ENCODE measurements at places on chromosomes 5 and 9.

DNA sequence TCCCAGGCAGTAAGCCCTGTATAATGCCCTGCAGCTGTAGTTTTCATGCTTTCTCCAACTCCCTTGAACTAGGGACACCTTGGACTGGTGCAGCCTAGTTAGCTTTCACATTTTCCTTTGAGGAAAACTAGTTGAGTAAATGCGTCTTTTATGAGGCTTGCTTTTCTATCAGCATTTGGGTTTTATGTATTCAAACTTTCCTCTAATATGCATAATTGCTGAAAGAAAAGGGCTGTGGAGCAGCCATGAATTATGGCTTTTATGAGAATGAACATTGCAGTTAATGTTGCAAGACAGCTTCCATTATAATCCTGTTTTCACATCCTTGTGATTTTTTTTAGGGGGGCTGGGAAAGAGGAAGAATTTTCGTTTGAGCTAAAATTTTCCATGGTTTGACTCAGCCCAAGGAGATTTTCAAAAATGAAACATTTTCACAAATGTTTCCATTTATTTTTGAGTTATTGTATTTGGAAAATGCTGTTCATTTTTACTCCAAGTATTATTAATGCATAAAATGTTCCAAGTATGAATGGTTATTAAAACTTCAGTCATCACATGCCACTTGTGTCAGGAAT, 57.9 kb upstream of the PPP3R2 start:
- DNase-seq, result no peak

DNA sequence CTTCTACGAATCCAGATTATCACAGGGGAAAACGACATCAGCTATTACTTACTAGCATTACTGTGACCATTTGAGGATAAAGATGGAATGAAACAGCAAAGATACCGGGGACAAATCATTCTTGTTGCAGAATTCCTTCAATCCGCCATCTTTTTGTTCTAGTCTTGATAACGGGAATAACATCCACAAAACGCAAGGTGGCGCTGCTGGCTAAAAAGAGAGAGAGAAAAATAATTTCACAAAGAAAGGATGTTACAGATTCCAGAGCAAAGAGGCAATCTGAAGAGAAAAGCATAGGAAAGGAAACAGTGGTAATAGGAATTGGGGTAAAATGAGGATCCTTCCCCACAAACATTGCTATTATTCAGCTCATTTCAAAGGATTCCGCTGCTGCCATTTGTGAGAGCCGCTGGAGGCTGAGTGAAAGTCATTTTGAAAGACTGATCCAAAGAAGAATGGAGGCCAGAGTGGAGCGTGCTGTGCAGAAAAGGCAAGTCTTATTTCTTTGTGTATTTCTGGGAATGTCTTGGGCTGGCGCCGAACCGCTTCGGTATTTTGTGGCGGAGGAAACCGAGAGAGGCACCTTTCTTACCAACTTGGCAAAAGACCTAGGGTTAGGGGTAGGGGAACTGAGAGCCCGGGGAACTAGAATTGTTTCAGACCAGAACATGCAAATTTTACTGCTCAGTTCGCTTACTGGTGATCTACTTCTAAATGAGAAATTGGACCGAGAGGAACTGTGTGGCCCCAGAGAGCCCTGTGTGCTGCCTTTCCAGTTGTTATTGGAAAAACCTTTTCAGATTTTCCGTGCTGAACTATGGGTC, at the start of gene PCDHB7:
Gene PCDHB7, plus strand, starts transcription at position 264 of the 824 bp plus-strand sequence. Its CDS starts 192 bp downstream, at position 456.
- no peak for DNase-seq

DNA sequence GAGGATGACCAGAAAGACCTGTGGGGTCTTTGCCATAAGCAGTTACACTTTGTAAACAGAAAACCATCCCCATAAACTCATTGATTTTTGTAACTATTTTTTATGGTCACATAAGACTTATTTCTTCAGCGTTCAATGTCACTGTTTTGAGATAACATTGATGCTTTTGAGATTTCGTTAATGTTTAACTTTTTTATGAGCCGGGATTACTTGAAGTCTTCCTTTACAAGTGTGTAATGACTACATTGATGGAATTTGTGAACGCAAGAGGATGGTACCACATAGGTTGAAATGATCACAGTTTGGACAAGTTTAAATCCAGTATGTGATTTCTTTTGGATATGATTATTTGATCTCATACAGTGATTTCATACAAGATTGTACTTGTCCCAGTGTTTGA, 1.8 kb downstream of the SLC12A2 start:
- no peak for DNase-seq

- no peak for DNase-seq
These were observed 398.1 kb downstream of the EBF1 start for GRCh38 chr5:158701406-158702177.

DNA sequence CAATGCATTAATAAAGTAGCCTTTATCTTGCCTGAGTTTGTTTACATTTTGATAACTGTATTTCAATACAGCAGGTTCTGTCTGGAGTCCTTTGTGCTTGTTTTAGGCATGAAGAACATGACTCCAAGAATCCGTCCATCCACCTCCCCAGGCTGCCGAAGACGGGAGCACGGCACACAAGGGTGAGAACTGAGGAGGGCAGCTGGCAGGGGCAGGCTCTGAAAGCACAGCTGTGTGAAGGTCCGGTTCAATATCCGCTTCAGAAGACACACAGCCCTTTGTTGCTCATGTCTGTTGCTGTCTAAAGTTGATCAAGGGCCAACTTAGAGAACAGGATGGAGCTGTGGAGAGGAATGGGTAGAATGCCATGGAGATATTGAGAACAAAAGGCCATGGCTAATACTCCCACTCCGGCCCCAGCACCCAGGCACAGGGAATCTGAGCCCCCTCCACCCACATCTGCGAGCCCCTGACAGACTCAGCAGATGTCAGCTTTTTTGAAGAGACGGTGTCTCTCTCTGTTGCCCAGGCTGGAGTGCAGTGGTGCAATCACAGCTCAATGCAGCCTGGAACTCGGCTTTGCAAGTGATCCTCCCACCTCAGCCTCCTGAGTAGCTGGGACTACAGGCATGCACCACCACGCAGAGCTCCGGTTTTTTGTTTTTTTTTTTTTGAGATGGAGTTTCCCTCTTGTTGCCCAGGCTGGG, 58.5 kb upstream of the GNE start:
- no peak for DNase-seq

DNA sequence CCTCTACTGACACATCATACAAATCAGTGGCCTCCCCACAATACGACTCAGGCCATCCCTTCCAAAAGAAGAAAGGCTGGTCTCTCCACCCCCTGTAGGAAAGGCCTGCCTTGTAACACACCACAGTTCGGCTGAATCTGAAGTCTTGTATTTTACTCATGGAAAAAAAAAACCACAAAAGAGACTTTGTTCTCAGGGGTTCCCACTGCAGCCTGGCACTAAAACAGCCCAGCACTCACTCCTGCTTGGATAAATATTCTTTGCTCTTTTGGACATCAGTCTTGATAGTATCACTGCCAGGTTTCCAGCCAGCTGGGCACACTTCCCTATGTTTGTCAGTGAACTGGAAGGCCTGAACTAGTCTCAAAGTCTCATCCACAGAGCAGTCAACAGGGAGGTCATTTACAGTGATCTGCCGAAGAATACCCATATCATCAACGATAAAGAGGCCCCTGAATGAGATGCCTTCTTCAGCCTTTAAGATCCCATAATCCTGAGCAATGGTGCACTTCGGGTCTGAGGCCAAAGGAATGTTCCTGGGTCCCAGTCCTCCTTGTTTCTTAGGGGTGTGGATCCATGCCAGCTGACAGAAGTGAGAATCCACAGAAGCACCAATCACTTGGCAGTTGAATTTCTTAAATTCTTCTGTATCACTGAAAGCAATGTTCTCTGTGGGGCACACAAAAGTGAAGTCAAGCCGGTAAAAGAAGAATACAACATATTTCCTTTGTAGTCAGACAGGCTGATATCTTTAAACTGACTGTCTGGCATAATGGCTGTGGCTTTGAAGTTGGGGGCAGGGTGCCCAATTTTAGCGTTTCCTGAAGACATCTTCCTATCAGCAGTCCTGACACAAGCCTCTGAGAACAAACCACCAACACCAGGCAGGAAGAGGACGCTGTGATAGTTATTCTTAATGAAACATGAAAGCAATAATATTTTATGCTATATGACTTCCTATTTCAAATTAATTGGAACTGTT, 198.1 kb downstream of the LURAP1L start:
- DNase-seq, result no peak

- DNase-seq, result no peak
These were observed 29.8 kb downstream of the SLC1A1 start for GRCh38 chr9:4520055-4520454.

DNA sequence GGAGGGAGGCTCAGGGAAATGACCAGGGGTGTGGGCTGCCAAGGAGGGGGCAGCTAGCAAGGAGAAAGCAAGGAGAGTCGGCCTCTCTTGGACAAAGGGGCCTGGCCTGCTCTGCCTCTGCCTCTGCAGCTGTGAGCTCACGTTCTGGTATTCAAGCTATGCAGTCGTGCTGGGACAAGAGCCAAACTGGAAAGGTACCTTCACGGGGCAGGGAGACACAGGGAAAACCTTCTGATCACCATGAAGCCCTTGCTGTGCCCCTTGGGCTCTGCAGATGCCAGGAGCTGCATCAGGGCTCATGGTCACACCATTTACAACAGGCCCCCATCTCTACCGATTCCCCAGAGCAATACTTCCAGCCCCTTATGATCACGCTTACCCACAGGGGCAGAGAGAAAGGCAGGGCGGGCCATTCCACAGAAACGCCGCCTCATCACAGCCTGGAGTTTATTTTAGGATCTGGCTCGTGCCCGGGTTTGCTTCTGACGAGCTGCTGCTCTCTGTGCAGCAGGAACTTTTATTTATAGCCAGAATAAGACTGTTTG, 63.2 kb downstream of the PRRT1B start:
- DNase-seq, result no peak

DNA sequence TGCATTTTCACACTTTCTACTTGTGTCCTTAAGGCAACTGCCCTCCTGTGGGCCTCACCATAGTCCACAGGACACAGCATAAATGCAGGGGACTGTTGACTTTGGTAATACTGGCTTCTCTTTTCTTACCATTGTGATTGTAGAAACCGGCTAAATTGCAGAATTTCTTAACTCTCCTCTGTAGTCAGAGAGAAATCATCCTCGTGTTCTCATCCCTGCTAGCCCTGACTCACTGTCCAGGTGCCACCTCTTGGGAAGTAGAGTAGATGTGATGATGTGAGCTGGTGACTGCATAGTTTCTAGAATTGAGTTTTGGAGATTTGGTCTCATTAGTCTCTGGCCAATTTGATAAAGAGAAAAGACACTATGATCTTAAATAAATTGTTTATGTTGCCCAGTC, 5.5 kb downstream of the PHF24 start:
- no peak for DNase-seq

DNA sequence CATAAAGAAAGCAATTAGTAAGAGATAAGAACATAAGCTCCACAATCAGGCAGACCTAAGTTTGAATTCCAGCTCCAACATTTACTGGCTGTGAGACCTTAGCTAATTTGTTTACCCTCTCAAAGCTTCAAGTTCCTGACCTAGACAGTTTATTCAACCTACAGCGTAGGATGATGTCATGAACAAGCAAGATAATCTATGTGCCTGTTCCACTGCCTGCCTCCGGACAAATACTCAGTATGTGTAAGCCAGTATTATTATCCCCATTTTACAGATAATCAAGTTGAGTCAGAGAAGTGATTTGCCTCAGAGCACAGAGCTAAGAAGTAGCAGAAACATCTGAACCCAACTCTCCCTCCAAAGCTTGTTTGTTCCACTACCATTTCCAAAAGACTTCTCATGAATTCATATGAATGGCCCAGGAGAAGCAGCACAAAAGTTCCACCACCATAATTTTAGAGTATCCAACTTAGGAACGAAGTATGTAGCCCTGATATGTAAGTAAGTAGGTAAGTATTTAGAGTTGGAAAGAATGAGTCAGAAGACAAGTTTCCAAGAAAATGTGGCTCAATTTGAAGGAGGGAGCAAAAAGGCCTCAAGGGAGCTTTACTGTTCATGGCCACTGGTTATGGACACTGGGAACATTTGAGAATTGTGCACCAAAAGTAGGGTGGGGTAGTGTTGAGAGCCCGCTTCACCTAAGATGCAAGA, 398.2 kb downstream of the NFIB start:
- no peak for DNase-seq

- DNase-seq, result no peak
These were observed 77.9 kb upstream of the MVB12B start for GRCh38 chr9:126248680-126249079.

- DNase-seq, result no peak
These were observed 28.8 kb upstream of the RASGRF2 start for GRCh38 chr5:80931411-80931810.

GRCh38 chr5:69493396-69494133, 975 bp downstream of the OCLN start:
- no peak for DNase-seq

- no peak for DNase-seq
These were observed 47.3 kb downstream of the ZNF366 start for GRCh38 chr5:72459913-72460312.

DNA sequence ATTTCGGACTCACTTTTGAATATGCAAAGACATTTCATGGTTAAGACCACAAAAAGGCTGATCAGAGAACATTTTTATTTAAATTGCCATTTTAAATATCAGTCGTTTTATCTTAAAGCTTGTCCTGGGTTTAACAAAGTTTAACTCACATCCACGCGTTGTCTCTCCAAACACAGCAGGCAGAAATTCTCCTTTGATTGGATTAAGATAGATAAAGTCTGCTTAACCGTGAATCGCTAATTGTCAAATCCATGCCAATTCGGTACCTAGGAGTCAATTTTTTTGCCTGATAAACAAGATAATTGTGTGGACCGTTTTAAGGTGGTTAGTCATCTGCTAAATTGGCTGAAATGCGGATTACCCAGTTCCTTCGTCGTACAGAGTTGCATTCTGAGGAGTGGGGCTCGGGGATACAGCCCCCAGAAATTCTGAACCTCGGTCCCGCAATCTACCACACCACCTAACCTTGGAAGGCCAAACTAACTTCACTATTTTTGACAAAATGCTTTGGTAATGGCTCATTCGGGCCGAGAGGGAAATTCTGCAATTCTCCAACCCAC, 665 bp upstream of the BTF3 start:
- no peak for DNase-seq

DNA sequence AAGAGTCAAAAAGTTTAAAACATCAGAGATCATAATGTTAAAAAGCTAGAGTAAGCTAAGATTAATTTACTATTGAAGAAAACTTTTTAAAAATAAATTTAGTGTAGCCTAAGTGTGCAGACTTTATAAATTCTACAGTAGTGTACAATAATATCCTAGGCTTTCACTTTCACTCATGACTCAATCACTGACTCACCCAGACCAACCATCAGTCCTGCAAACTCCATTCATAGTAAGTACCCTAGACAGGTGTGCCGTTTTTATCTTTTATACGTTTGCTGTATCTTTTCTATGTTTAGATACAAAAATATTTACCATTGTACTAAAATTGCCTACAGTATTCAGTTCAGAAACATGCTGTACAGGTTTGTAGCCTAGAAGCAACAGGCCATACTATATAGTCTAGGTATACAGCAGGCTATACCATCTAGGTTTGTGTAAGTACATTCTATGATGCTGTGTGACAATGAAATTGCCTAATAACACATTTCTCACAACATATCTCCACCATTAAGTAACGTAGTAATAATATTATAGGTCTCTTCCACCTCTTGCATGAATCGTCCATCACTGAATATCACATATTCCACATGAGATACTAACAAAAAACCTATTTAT, 59.2 kb downstream of the MEGF9 start:
- DNase-seq, result no peak
